Brain pericyte (primary cell): ENCODE measurements at places on chromosomes 3 and 15.

GRCh38 chr15:68340726-68341671 is 63.5 kb downstream of the FEM1B start:
- DNase-seq: no peak

GRCh38 chr3:57943525-57944495 is 64.4 kb upstream of the FLNB start:
- DNase-seq: no peak

GRCh38 chr3:117700573-117701360 is 991.2 kb downstream of the TUSC7 start:
- DNase-seq: no peak

DNA sequence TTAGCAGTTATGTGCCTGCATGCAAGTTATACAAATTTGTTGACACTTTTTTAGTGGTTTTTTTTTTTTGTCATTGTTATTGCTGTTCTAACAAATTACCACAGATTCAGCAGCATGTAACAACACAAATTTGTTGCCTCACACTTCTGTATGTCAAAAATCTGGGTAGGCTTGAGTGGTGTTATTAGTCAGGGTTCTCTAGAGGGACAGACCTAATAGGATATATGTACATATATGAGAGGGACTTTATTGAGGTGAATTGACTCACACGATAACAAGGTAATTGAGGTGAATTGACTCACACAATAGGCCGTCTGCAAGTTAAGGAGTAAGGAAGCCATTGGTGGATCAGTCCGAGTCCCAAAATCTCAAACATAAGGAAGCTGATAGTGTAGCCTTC is 15.0 kb upstream of the PLSCR1 start:
- no peak for DNase-seq

DNA sequence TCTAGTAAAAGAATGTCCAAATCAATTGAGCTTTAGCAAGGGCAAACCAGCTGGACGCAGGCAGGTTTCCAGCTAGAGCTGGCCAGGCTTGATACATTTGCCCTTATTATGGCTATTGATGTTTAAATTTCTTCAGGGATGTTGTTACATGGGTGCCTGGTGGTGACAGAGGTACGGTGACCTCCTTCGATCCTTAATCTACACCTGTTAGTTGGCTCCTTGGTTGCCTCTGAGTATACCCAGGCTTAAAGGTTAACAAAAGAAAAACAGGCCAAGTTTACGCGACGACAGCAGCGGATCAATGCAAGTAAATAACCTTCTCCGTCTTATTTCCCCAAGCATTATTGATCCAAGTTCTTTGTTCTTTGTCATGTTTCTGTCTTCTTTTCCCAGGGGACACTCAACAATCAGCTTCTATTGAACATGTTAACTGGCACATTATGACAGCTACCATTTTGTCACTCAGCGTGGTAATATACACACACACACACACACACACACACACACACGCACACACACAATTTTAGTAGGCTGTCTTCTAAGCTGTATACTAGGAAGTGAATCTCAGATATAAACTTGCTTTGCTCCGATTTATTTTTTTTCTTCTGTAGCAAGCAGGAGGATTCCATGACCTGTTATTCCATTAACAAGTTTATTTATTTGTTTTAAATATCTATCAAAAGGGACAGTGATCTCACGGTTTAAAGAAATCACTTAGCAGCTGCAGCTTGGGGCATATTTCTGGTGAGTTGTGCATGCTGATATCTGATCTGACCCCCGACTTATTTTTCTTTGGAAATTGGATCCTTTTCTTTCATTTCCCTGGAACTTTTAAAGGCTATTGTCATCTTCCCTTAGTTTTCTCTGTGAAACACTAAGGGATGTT is 844.7 kb downstream of the MCTP2 start:
- peak; percentile 31 for DNase-seq

GRCh38 chr15:61295239-61295638 is 66.1 kb upstream of the RORA start:
- DNase-seq: no peak

DNA sequence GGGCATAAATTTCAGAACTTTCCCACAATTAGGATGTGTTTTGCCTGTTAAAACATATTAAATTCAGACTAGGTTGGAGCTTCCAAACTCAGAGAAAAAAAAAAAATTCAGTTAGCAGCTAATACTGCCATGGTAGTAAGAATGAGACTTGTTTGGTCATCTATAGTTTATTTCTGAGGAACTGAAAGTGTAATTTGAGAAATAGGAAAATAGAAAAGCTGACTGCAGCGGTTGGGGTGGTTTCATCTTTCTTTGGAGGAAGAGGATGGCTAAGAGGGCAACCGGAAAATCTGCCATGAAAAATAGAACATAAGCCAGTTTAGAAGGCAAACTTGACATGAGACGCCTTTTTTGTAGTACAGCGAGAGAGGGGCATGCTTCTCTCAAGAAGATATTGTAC is 371.2 kb upstream of the ROBO2 start:
- DNase-seq: no peak

GRCh38 chr3:197807969-197808587 is 17.0 kb downstream of the LRCH3 start:
- no peak for DNase-seq

DNA sequence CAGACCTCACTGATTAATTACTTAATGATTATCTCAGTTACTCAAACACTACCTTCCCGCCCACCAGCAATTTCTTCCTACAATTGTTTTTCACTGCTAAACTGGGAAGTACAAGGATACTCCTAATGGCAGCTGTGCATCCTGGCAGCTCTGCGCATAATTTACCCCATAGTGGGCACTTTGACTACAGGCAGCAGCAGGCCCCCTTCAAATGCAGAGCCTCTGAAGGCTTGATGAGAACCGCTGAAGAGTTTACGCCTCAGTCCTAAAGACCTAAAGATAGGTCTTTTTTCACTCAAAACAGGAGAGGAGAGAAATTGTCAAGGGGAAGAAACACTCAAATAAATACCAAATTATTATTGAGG is 10.7 kb downstream of the CCDC32 start:
- no peak for DNase-seq

GRCh38 chr15:60301024-60301423 is 96.8 kb downstream of the ANXA2 start:
- no peak for DNase-seq

DNA sequence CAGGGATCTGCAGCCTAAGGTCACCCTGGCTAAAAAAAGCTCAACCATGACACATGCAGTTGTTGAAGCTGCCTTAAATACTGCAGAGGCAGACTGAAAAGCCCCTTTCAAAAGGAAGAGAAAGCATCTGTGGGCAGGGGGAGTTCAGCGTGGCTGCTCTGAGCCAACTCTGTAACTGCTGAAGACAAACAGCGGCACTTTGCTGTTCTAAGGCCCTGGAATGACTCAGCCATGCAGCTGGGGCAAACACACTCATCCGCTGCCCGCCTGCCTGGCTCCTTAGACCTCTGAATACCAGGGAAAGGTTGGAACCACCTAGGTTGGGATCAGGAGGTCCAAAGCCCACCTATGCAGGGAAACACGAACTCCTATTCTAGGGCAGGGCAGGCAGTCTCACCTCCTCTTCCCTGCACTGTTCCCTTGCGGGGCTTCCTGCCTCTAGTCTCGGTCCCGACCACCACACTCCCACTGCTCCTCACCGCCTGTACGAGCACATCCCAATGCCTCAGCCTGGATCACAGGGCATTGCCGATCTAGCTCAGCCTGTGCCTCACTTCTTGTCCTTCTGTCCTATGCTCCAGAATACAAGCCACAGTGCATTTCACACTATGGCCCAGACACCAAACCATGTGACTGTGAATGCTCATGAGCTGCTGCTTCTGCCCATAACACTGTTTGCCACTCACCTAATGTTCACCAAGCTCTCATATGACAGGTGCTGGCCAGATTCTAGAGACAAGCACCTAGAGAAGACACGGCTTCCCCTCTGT is 6.6 kb upstream of the MUSTN1 start:
- no peak for DNase-seq

- no peak for DNase-seq
Measured at GRCh38 chr3:25574172-25574765, 90.4 kb downstream of the TOP2B start.

GRCh38 chr3:147311716-147312115 is 94.6 kb downstream of the ZIC4 start:
- no peak for DNase-seq

- no peak for DNase-seq
Measured at GRCh38 chr15:44300572-44300971, 12.1 kb downstream of the GOLM2 start.

DNA sequence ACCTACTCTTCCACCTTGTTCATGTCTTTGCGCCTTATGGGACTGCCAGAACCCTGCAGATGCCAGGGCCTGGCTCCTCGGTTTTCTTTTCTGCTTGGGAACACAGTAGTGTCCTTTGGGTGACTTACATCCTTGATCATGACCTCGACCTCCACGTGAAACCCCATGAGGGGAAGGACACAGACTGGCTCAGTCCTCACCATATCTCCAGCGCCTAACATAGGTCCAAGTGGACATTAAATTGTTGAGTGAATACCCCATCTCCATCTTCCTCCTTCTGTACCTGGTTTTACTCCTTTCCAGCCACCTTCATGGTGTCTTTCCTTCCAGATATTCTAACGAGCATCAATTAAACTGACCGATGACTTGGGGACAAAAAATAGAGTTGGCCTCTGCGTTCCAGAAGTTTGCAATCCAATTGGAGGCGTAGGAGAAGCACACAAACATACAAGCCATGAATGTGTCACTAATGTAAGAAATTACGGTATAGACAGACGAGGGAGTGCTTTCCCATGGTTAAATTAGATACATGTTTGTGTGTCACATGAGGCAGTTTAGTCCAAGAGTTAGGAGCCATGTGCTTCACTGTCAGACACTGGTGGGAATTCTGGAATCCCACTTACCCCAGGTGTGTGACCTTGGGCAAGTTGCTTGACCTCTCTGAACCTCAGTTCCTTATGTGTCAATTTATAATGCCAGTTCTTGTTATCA is 907 bp upstream of the HERC1 start:
- no peak for DNase-seq

- no peak for DNase-seq
Measured at GRCh38 chr15:43441316-43441715, 51.6 kb downstream of the TP53BP1 start.

GRCh38 chr3:127821394-127821793 is 921 bp downstream of the MGLL start:
- no peak for DNase-seq

- DNase-seq: no peak
Measured at GRCh38 chr3:98754483-98754882, 8.7 kb upstream of the ST3GAL6 start.

- peak; percentile 78 for DNase-seq
Measured at GRCh38 chr3:25448750-25449692, 21.0 kb downstream of the RARB start.

- DNase-seq: no peak
Measured at GRCh38 chr3:89584398-89584797, 477.0 kb downstream of the EPHA3 start.

GRCh38 chr3:66354001-66354400 is 133.2 kb downstream of the SLC25A26 start:
- no peak for DNase-seq

DNA sequence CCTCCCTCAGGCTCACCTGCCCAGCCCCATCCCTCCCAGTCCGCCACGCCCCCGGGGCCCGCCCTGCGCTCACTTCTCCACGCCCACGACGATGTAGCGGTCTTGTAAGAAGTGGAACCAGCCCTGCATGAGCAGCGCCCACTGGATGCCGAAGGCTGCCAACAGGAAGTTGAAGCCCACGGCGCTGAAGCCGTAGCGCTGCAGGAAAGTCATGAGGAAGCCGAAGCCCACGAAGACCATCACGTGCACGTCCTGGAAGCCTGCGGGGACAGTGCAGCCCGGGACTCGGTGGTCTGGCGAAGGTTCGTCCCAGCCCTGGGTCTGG is 9.7 kb downstream of the RHCG start:
- no peak for DNase-seq

DNA sequence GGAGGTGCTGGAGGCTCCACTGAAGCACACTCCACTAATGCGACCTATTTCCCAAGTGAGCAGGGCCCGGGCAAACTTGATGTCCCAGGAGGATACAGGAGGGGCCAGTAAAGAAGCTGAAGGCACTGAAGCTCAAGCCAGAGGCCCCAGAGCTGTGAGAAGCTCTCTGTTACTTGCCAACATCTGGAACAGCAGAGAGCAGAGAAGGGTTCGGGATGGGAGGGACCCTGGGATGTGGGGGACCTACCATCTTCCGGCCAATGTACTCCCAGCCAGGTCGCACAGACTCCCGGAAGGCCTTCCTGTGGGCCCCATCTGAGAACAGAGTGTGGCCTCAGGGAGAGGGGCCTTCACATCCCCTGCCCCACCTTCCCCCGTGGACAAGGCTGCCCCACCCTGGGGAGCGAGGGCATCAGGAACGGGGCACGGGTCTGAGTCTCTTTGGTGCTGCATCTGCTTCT is 3.1 kb downstream of the HHATL start:
- DNase-seq: no peak

DNA sequence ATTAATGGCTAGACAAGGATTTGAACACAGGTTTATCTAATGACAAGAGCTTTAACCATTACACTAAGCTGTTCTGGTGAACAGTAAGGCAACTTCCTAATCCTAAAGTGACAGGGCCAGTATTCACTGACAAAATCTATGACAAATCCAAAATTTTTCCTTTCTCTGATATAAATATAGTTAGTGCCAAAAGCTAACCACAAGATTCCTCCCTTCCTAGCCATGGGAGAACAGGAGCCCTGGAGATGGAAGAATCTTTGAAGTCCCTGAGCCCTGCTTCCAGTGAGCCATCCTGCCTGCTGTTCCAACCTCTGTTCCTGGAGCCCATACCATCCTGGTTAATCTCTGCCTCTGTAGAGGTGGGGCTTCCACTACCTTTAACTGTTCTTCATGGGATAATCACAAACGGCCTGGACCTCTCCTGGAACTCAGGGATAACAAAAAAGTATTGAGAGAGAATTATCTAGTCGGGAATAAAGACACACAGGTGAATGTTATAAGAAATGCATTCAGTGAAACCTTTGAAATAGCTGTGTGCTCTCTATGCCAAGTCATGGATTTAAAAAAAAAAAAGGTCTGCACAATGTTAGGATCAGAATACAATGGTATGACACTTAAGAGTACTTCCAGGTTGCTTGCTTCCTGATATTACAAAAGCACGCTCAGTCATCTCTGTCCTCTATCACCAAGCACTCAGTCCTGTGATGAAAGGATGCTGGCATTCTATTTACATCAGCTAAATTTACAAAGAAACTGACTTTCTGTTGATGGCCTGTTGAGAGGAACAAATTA is 235.8 kb downstream of the SUCLG2 start:
- no peak for DNase-seq

- DNase-seq: no peak
Measured at GRCh38 chr15:101411085-101411484, 78.4 kb downstream of the PCSK6 start.

- no peak for DNase-seq
Measured at GRCh38 chr3:147415874-147416273, 6.7 kb downstream of the ZIC1 start.

DNA sequence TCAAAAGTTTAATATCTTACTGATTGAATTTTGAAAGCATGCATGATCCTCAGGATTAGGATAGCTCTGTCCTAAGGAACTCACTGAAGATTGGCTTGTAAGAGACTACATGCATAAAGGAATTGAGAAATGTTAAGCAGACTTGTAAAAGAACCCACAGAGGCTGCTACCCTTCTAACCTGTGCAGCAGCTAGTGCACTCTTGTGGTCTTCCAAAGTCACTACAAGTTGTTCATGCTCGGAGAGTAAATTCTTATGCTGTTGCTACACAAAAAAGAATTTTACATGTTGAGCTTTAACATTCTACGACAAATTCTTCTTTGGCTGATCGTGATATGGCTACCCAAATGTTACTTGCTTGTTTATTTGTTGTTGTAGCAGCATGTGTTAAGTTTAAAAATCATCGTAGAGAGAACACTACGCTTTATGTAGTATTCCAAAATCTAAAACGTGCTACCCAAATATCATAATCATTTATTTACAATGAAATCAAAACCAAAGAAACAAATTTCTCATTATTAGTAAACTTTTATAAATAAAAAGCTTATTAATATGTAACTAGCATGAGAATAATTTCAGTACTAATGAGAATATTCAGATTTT is 55.0 kb downstream of the GOLIM4 start:
- no peak for DNase-seq
